ENCODE measurements at places on chromosomes 7 and 10. TPM values are rescaled to one million over a fixed set of nuclear protein-coding genes. Genes with fewer than 3 reads are reported as not detected.

DNA sequence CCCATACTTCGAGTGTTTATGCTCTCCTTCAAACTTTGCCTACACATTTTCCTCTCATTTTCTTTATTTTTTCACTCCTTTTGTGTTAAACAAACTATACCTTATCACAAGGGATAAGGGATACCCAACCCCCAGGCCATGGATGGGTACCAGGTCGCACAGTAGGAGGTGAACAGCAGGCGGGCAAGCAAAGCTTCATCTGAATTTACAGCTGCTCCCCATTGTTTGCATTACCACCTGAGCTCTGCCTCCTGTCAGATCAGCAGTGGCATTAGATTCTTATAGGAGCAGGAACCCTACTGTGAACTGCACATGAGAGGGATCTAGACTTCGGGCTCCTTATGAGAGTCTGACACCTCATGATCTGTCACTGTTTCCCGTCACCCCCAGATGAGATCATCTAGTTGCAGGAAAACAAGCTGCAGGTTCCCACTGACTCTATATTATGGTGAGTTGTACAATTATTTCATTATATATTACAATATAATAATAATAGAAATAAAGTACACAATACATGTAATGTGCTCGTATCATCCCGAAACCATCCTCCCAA lies 28.5 kb downstream of the ZC3HC1 start:
- peaks cover 46% of the 10 kb centered on the region for H3K36me3 ChIP-seq
- no peak overlapping the region for H3K4me3 ChIP-seq
- DNase-seq, result no peak
- H3K27ac ChIP-seq, result no peak overlapping the region
- peaks cover 10% of the 10 kb centered on the region for H3K4me1 ChIP-seq

GRCh38 chr10:127254276-127254675 lies 57.9 kb upstream of the INSYN2A start:
- no peak overlapping the region for H3K4me3 ChIP-seq
- no peaks in the 10 kb centered on the region for H3K4me1 ChIP-seq
- H3K27ac ChIP-seq, result no peak overlapping the region
- no peaks in the 10 kb centered on the region for H3K27me3 ChIP-seq

ANKRD61 gene
- total RNA-seq, result 0.18 TPM

GDF2 gene
- not detected for total RNA-seq

All from astrocyte (in vitro differentiated cells and primary cell).